GM20000 (cell line): ENCODE measurements at places on chromosomes 13 and 19.

- no peak for DNase-seq
Measured at GRCh38 chr13:45474584-45475454, 10.1 kb downstream of the COG3 start.

DNA sequence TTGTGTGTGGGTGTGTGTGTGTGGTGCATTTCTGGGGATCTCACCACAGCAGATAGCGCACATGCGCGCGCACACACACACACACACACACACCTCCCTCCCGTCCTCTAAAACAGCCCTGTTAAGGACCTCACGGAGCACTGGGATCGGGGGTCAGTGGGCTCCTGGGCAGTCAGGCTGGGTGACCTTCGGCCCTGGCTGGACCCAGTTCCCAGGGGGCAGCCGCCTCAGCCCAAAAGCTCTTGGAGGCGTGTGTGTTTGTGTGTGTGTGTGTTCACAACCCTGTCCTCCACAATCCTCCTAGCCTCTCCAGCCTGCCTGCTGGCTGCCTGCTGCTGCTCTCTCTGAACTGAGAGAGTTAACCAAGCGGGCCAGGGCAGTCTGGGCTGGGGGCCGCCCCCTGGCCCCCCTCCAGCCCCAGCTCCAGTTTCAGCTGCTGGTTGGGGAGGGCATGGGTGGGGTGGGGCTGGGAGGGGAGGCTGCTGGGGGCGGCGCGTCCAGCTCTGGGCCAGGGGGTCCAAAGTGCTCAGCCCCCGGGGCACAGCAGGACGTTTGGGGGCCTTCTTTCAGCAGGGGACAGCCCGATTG lies at the start of gene FXYD1:
TSS of gene FXYD1 (plus strand) at position 520 of the 588 bp plus-strand sequence. CDS start 1,256 bp downstream, outside the sequence.
- no peak for DNase-seq

DNA sequence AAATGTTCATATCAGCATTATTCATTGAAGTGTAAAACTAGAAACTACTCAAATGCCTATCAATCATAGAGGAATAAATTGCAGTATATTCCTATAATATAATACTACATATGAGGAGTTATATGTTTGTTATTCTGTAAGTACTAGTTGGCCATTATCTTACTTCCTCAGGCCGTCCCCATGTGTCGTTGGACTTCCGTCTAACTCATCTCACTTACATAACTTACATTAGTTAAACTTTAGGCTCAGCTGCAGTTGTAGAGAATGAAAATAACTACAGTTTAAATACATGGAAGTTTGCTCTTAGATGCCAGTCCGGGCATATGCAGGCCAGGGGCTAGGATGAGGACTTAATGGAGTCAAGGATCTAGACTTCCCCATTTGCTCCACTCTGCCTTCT lies 8.6 kb upstream of the EPSTI1 start:
- no peak for DNase-seq

DNA sequence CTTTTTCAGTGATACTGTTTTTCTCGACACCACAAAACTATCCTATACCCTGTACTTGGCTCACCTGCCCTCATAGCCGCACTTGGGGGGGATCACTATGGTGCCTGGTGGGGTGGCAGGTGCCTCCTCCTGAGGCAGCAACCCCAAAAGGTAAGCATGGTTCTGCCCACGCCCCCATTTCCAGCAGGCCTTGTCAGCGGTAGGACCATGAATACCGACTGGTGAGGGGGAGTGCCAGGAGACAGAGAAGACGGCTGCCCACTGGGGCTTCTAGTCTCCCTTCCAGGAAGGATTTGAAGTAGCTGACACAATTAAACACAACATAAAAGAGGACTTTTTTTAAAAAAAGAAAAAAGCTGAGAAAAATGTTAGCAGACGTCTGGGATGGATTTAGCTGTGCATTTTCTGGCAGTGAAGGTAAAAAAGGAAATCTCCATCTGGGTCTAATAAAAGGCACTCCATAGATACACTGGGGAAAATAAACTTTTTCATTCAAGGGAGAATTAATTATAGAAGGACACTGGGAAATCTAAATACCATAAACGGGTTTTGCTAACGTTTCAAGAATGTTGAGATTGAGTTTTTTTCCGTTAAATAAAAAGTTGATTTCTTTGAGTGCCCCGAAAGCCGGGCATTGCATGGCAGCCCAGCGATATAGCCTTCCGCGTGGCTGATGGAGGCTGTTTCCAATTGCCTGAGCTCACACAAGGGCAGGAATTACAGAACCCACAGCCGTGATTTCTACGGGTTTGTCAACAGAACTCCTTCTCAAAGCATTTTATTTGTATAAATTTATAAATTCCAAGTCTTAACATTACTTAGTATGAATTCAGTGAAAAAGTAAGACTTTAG lies 45.1 kb downstream of the ATP11A start:
- no peak for DNase-seq

GRCh38 chr13:25136880-25137787 lies 35.0 kb downstream of the AMER2 start:
- no peak for DNase-seq

DNA sequence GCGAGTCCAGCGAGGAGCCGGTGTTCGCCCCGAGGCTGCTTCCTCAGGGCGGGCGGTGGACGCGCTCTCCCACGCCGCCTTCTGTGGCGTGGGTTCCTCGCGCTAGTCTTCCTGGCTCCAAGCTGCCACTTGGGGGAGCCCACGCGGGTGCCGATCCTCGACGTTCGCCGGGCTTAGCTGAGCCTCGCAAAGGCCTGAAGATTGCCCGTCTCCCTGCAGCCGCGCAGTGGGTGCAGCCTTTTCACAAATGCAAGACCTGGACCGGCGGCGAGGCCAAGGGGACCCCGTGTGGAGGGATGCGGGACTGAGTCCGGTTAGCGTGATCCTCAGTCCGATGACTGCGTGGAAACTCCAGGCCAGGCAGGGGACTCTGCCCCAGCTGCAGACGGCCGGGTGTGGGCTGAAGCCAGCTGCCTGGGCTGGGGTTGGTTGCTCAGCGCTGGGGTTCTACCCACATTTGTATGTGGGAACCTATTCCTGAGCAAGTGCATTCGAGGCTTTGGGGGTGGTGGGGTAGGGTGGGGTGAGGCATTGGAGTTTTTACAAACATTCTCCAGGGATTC lies 16.6 kb upstream of the LRP3 start:
- DNase-seq: peak; percentile 55

GRCh38 chr13:25722893-25723292 lies 328.9 kb downstream of the SHISA2 start:
- no peak for DNase-seq

GRCh38 chr13:32175307-32175706 lies 139.9 kb downstream of the ZAR1L start:
- no peak for DNase-seq

- no peak for DNase-seq
Measured at GRCh38 chr19:6415591-6416190, 8.9 kb downstream of the KHSRP start.

DNA sequence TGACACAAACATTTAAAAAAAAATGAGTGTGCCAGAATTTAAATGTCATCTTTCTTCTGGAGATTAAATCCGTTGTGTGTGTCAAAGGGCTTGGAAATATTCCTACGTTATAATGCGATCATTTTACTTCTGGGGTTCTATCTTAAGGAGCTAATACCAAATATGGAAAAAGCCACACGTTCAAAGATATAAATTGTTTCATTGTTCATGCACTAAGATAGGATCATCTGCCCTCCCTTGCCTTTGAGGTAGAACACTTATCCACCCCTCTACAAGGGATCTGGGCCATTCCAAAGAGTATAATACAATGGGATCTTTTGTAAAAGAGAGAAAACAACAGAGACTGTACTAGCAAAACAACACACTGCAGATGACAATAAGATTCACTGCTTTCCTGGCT lies 64.9 kb downstream of the ANKRD10 start:
- no peak for DNase-seq

GRCh38 chr19:16541526-16542044 lies 652 bp downstream of the CHERP start:
- DNase-seq: no peak

DNA sequence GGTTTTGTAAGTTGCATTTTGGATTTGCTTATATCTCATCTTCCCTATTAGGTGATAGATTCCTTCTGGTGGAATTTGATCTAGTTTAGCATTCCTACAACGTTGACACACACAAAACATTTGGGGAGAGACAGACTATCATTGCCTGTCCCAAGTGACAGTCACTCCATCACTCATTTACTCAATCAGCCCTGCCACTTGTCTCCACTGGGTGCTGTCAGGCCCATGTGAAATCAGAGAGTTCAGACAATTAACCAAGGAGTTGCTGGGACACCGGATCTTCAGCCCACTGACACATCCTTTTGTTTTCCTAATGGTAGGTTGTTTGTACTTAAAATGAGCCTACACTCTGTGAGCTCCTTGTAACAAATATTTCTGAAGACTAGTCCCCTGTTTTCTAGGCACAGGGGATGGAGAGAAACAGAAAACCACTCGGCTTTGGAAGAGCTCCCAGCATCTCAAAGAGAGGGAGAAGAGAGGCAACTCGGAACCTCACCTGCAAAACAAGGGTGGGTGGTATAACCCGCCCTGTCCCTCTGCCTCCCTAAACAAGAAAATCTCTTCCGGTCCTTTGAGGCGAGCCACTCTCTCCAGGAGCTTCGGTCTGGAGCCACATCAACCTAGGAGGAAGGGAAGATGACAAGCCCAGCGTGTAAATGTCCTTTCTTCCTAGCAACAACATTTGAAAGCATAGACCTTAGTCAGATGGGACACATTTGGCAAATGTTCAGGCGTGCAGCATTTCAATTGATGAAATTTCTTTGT lies 440.9 kb upstream of the KLF12 start:
- DNase-seq: no peak

DNA sequence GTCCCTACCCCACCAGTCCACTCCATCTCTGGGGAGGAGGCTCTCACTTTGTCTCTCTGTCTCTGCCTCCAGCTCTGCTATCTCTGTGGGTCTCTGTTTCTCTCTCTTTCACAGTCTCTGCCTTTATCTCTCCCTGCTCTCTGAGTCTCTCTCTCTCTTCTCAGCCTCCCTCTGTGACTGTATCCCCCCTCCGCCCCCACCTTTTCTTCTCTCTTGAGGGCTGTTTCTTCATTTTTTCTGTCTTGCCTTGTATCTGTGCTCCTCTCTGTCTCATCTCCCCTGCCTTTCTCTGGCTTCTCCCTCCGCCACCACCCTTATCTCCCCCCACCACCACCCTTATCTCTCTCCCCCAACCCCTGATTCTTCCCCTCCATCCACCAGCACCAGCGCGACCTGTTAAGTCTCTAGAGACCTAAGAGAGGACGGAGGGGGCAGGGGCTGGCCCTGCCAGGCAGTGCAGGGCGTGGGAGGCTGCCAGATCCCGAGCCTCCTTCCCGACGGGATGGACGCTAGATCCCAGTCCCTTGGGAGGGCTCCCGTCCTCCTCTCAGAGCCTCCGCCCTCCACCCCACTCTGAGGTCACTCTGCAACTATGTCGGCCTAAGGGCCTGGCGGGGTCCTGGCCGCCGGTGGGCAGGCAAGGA lies 1.0 kb downstream of the AXL start:
- DNase-seq: no peak

GRCh38 chr13:36516225-36516624 lies 83.9 kb downstream of the CCNA1 start:
- no peak for DNase-seq

DNA sequence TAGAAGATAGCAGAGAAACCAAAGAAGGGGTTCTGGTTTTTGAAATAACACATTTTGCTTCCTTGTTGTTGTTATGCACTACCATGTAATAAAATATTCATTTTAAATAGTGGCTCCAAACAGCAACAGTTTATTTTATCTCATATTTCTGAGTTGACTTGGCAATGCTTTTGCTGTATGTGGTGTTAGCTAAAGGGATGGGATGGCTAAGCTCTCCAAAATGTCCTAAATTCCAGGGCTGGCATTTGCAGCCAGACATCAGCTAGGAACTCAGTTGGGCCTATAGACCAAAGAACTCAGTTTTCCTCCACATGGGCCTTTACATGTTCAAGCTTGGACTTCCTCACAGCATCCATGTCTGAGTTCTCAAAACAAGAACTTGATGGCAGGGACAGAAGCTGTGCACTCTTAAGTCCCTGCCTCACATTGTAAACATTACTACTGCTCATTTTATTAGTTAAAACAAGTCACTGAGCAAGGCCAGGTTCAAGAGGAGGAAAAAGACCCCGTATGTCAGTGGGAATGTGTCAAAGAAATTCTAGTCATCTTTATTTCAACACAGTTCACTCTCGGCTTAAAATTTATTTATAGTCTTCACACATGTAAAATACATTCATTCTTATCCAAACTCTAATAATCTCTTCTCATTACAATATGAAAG lies 819.3 kb upstream of the PCDH20 start:
- no peak for DNase-seq

DNA sequence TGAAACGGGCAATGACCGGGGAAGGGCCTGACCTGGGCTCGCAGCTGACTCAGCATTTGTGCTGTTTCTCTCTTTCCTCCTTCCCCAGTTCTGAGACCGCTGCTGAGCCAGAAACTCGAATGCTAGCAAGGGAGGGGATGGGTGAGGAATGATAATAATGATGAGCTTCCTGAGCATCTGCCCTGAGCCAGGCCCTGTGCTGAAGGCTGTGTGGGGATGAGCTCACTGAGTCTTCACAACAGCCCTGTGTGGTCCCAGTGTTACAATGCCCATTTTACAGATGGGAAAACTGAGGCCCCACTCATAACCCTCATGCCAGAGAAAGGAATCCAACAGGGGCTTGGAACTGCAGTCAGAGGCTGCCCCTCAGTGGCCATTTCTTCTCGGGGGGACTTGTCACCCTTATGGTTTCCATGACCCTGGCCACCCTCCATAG lies 8.1 kb downstream of the SULT2B1 start:
- DNase-seq: no peak

DNA sequence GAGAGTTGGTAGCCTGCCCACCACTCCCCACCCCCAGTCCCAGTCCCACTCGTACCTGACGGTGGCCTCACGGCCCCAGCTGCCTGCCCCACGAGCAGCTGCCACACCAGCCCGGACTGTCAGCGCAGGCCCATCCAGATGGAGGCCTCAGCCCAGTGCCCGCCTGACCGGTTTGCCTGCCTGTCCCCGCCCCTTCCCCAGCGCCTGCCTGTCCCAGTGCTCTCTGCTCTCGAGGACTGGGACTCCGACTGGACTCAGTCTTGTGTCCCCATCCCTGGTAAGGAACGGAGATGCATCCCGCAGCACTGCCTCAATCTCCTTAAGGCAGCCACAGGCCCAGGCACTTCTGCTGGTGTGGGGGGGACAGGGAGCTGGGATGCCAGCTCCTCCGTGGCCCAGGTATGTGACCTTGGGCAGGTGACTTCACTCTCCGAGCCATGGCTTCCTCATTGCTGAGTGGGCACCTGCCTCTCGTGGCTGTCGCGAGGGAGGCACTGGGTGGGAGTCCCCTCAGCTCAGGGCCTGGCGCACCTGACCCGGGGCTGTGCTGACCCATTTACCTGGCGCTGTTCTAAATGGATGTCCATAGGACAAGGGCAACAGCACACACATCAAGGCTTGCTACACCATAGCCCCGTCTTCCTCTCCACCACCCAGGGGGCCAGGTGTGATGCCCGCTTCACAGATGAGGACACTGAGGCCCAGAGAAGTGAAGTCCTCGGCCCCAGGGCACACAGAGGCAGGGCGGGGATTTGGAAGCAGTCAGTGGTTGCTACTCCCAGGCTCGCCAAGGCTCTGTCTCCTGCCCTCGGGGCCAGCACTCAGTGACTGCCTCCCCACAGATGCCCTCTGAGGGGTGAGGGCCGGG lies at the start of gene NKPD1:
TSS of gene NKPD1 (minus strand) at position 113 of the 868 bp plus-strand sequence. CDS start 832 bp downstream, outside the sequence.
- no peak for DNase-seq

GRCh38 chr19:34236035-34236987 lies 18.0 kb upstream of the GARRE1 start:
- DNase-seq: no peak
